CD4-positive, alpha-beta T cell treated with Interleukin-6 at 100 ng/mL for 8 hours (primary cell): ENCODE measurements at places on chromosomes 1 and 21.

DNA sequence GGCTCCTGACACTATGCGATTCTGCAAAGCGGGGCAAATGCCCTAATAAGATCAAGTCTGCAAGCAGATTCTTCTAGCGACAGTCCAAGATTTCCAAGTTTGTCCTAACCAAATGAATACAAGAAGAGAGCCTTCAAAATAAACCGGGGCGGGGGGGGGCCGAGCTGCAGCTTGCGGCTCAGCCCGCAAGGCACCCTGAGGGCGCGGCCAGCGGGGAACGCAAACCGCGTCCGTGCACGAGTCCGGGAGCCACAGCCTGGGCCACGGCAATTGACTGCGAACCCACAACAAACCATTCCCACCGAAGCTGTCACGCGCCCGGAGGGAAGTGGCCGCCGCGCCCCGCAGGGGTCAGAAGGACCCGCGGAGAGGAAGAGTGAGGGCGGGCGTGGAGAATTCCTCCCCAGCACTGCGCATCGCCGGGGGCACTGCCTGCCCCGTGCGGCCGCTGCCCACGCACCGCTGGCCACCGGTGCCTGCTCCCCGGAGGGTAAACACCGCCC lies 687 bp downstream of the TGFBR3 start:
- no peak for DNase-seq

DNA sequence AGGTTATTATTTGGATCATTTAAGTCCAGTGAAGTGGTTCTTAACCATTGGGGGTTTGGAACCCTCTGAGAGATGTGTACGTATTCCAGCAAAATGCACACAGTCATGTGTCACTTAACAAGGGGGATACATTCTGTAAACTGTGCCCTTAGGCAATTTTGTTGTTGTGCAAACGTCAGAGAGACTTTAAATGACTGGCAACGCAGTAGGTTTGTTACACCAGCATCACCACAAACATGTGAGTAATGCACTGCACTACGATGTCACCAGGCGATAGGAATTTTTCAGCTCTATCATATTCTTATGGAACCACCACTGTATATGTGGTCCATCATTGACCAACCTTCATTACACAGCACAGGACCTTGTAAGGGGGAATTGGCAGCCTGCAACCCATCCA lies 11.9 kb downstream of the AHCYL1 start:
- no peak for DNase-seq

- no peak for DNase-seq
These were observed 427.1 kb upstream of the CXADR start for GRCh38 chr21:17085707-17086106.

DNA sequence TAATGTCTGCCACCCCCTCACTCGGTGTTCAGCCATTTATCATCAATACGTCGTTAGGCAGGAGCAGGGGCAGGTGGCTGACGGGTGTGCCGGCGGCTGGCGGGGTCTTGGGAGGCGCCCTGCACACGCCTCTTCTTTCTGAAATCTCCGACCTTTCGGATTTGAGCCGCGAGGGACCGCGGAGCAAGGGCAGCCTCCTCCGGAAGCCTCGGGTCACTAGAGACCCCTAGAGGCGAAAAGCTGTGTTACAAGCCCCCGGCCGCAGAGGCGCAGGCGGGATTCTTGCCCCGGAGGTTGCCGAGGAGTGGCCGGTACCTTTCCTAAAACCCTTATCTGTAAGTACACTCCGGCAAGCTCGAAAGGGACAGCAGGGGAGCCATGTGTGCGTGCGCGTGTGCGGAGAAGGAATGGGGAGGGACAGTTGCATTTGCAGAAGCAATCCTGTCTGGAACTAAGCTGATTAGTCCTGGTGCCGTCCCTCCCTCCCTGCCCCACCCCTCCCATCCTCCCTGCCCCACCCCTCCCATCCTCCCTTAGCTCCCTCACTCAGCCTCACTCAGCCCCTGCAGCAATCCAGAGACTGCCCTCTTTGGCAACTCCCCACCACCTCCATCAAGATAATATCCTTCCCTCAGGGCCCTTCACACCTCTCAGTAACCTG lies 11.0 kb downstream of the BRINP2 start:
- DNase-seq, result no peak

- no peak for DNase-seq
These were observed 420.8 kb downstream of the NPHP4 start for GRCh38 chr1:5571438-5571837.

DNA sequence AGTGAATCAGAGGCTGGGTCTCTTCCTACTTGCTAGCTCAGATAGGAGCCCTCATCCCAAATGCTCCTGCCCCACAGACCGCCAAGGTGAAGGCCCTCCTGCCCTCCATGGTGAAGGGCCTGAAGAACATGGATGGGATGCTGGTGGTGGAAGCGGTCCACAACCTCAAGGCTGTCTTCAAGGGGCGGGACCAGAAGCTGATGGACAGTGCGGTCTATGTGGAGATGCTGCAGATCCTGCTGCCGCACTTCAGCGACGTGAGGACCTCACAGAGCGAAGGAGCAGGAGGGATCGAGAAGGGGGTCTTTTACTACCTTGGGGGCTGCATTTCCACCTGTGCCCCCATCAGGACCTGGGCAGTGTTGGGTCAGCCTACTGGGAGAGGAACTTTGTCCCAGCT lies 14.6 kb upstream of the TTC4 start:
- DNase-seq, result no peak

GRCh38 chr1:74485622-74486021 lies 26.8 kb downstream of the LRRC53 start:
- no peak for DNase-seq

DNA sequence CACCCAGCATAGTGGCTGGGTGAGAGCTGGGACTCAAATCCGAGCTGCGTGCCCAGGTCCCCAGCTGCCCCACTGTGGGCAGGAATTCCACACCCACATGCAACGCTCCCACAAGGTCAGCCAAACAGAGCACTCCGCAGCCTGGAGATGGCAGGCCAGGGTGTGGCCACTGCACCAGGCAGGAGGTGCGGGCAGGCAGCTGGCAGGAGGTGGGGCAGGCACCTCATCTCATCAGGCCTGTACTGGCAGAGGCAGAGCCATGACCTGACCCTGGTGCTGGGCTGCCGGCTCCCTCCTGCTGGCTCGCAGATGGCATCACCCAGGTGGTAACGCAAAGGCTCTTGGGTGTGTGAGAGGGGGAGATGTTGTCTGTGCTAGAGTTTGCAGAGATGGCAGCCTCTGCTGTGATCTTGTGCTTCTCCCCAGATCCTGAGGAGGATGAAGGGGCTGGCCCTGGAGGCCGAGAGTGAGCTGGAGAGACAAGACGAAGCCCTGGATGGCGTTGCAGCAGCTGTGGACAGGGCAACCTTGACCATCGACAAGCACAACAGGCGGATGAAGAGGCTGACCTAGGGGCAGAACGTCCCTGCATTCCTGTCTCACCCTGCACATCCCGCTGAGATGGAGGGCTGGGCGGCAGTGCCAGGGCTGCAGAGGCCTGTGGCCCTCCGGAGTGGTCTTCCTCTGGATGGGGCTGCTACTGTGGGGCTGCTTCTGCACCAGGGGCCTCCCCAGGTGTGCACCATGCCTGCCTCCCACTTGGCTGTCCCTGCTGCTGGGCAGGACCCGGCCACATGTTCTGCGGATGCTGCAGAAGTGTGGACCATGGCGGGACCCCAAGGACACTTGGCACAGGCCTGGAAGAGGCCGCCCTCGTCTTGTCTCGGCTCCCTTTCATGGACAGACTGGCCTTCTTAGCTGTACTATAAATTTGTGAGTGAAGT lies 35.1 kb upstream of the PRSS38 start:
- DNase-seq, result no peak

- no peak for DNase-seq
These were observed 15.9 kb upstream of the POGZ start for GRCh38 chr1:151475175-151475574.

- no peak for DNase-seq
These were observed 17.5 kb upstream of the PRDM2 start for GRCh38 chr1:13682444-13682843.

GRCh38 chr1:170583186-170583585 lies 51.2 kb downstream of the GORAB start:
- DNase-seq, result no peak

DNA sequence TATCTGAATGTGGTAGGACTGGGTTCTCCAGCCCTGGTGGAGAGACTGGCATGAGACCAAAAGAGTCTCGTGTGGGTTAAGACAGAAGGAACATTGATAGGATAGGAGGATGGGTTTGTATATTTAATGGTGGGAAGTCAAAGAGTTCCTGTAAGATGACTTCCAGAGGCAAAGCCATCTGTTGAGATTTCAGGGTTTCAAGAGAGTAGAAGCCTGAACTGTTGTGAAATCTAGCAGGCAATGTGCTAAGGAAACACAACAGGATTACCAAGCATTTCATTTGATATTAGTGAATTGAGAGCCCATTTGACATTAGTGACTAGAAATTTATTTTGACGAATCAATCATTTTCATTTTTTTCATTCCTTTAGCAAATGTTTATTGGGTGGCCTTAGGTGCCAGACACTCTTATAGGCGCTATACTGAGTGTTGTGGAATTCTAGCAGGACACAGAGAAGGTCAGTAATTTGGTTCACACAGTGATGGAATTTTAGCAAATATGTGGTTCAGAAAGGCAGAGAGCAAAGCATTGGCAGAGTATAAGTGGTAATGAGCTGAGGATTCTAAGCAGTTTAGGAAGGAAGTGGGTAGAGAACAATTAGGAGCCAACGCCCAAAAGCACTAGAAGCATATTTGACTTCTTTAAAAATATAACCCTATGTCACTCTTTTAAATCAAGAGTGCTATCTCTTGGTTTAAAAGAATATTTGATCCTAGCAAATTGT lies 149.3 kb downstream of the AK5 start:
- peak; percentile 60 for DNase-seq

- DNase-seq, result no peak
These were observed 39.4 kb downstream of the LTN1 start for GRCh38 chr21:28953247-28953646.

- DNase-seq, result no peak
These were observed 39.2 kb downstream of the SYT6 start for GRCh38 chr1:114114185-114115094.

GRCh38 chr21:42661688-42662429 lies 8.4 kb downstream of the PDE9A start:
- no peak for DNase-seq

GRCh38 chr1:175808573-175808972 lies 65.2 kb upstream of the TNR start:
- no peak for DNase-seq

DNA sequence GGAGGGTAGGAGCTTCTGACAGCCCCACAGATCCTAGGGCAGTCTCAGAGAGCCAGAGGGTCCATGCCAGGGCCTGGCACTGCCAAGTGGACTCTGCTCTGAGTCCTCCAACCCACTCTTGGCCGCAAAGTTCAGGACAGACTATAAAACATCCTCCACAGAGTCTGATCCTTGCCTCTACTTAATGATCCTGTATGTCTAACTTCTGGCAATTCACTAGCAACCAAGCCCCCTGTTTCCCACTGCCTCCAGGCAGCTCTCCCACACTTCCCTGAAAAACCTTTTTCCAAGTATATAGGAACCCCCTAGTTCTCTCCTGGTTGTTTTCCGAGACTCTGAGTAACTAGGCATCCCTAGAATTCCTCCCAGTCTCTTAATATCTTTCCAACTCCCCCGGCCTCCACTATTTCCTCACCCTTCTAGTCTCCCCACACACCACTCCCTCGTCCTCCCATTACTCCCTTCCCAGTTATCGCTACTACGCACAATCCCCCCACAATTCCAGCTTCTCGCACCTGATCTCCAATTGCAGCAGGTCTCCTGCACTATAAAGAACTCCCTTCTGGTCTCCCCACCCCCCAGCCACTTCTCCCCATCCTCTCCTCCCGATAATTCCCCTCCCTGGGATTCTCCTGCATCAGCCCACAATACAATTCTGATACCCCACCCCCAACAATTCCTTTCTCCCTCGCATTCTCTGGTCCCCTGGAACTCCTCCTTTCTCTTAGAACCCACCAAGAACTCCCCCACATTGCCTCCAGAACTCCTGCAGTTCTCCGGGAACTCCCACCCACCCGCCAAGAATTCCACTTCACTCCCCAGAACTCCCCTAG lies 574 bp downstream of the IGSF9 start:
- no peak for DNase-seq

DNA sequence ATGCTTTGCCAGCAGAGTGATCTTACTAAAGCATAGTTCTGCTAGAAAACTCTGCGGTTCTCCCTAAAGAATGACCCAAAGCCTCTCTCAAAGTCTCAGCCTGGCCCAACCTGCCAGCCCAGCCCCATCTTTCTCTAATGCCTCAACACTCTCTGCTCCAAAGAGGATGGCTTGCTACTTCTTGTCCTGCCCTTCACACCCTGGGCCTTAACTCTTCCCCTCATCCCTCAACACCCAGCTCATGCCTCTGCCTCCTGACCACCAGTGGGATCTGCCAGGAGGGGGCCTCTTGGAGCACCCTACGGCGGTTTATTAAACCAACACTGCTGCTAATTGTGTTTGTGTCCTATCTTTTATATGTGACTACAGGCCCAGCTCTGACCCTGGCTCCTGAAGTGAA lies 52.4 kb downstream of the CD58 start:
- no peak for DNase-seq

DNA sequence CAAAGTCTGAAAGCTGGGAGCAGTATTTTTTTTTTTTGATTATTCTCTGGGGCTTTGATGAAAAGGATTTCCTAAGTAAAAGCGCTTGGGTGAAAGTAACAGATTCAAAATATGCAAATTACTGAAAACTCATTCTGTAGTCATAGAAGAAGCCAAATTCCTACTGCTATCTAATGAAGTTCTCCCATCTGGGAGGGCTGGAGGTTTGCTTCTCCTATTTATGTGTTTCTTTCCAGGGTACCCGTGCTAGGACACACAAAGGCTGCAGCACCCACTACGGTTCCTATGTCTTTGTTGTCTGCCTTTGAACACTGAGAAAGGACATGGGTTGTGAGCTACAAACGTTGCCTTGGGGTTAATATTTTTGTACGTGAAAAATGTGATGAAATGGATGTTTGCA lies 324.7 kb upstream of the KAZN start:
- DNase-seq, result no peak

- DNase-seq, result no peak
These were observed 12.2 kb upstream of the S100A7A start for GRCh38 chr1:153404086-153404635.

DNA sequence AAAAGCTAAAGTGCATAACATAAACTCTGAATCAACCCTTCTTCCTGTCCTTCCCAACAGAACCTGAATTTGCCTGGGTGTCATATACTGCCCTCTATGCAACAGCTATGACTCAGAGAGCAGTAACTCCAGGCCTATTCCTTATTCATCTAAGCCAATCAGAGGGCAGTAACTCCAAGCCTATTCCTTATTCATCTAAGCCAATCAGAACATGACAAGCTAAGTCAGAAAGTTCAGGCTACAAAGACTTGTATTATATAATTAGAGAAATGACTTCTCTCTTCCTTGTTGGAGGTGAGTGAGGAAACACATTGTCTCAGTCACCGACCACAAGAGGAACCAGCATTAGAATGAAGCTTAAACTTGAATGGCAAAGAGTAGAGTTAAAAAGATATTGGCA lies 26.2 kb upstream of the TADA1 start:
- DNase-seq, result no peak
